T-helper 17 cell (primary cell): ENCODE measurements at places on chromosomes 3 and 15. TPM values are rescaled to one million over a fixed set of nuclear protein-coding genes. Genes with fewer than 3 reads are reported as not detected.

TADA3 gene
- total RNA-seq = 35.2 TPM

PLAAT1 gene
- not detected for total RNA-seq

CHRM5 gene
- total RNA-seq = not detected

MINAR1 gene
- total RNA-seq = 0.40 TPM

ASB14 gene
- total RNA-seq = not detected

- no peak for DNase-seq
Measured at GRCh38 chr3:190534986-190535385, 21.1 kb downstream of the IL1RAP start.

DNA sequence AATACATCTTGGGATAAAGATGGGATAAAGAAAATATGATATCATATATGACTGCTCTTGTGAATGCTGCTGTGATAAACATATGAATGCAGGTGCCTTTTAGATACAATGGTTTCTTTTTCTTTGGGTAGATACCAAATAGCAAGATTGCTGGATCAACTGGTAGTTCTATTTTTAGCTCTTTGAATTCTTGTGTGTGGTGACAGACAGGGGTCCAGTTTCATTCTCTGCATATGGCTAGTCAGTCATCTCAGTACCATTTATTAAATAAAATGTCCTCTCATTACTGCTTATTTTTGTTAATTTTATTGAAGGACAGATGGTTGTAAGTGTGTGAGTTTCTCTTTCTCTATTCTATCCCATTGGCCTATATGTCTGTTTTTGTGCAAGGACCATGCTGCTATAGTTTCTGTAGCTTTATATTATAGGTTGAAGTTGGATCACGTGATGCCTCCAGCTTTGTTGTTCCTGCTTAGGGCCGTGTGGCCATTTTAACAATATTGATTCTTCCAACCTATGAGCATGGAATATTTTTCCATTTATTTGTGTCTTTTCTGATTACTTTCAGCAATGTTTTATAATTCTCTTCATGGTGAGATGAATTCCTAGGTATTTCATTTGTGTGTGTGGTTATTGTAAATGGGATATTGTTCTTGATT lies 1089.8 kb upstream of the CADM2 start:
- no peak for DNase-seq

GRCh38 chr3:124890573-124891190 lies 3.5 kb upstream of the ITGB5 start:
- DNase-seq = no peak

SPESP1 gene
- total RNA-seq = not detected

GRCh38 chr3:71478568-71478967 lies 105.0 kb downstream of the FOXP1 start:
- no peak for DNase-seq

- no peak for DNase-seq
Measured at GRCh38 chr3:69649120-69650065, 89.9 kb upstream of the MITF start.
